NCI-H2081 treated with DMSO at 0.1 percent for 48 hours (cell line): ENCODE measurements at places on chromosomes 4 and X.

DNA sequence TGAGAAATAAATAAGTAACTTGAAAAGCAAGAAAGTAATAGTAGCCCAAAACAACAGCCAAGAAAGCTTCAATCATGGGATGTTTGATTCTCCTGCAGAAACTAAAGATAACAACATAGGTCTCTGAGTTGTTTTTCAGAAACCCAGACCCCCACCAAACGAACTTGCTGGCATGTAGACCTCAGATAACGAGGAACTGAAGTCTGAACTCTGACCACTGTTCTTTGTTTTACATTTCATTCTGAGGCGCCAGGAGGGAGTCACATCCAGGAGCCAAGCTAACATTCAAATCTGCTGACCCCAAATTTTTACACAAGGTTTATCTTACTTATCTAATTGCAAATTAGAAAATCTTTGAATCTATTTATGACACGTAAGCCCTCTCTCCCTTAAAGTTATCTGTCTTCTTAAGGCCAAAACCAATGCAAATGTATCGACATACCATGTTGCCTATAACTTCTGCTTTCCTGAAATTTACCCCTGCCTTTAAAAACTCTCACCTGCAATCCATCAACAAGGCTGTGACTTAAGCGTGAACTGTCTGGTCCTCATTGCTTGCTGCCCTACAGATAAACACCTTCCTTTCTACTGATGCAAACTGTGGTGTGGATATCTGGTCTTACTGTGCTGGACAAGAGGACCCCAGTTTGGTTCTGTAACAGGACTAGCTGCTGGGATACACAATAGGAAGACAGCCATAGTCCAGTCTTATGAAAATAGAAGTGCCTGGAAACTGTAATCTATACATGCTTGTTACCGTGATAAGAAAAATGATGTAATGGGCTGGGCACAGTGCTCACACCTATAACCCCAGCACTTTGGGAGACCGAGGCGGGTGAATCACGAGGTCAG is 37.5 kb upstream of the NEIL3 start:
- no peak for DNase-seq

DNA sequence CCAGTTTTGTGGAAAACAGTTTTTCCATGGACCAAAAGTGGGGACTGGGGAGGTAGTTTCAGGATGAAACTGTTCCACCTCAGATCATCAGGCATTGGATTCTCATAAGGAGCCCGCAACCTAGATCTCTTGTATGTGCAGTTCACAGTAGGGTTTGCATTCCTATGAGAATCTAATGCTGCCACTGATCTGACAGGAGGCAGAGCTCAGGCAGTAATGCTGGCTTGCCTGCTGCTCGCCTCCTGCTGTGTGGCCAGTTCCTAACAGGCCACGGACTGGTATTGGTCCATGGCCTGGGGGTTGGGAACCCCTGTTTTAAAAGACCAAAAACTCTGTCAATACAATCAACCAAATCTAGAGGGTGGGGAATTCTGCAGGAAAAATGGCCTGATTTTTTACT is 100.0 kb upstream of the EOLA2 start:
- no peak for DNase-seq

GRCh38 chr4:105386012-105386411 is 87.8 kb downstream of the PPA2 start:
- no peak for DNase-seq

DNA sequence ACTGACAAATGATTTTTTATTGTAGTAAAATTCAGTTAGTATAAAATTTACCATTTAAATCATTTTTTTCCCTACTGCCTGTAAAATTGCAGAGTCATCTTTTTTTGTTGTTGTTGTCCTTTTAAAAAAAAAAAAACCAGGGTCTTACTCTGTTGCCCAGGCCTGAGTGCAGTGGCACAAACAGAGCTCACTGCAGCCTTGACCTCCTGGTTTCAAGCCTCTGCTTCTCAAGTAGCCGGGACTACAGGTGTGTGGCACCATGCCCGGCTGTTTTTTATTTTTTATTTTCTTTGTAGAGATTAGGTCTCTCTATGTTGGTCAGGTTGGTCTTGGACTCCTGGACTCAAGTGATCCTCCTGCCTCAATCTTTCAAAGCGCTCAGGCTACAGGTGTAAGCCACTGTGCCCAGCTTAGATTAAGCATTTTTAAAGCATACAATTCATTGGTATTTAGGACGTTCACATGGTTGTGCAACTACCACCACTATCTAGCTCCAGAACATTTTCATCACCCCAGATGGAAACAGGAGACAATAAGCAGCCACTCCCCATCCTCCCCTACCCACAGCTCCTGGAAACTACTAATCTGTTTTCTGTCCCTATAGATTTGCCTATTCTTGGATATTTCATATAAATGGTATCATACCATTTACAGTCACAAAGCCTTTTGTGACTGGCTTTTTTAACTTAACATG is 59.7 kb upstream of the PGRMC2 start:
- no peak for DNase-seq

- no peak for DNase-seq
Observed at GRCh38 chr4:139838811-139839210, 173.2 kb downstream of the MGST2 start.

DNA sequence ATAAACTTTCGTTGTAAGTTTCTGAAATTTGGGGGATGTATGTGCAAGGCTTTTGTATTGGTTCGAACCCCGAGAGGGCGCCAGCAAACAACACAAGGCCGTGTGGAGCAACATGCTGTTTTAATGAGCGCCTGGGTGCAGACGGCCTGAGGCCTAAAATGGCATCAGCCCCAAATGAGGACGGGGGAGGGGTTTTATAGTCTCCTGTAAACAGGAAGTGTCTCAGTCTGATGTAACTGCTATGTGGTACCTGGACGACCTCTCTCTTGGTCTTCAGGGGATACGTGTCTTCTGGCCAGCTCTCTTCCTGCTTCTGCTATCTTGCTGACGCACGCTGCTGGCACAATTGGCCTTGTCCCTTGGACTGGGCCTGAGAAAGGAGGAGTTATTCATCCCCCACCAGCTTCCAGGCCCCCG is 1348.0 kb downstream of the ADGRL3 start:
- DNase-seq = no peak

- no peak for DNase-seq
Observed at GRCh38 chr4:183100298-183100599, 1.2 kb downstream of the WWC2 start.

- no peak for DNase-seq
Observed at GRCh38 chr4:29277381-29277780, 1442.8 kb upstream of the PCDH7 start.

DNA sequence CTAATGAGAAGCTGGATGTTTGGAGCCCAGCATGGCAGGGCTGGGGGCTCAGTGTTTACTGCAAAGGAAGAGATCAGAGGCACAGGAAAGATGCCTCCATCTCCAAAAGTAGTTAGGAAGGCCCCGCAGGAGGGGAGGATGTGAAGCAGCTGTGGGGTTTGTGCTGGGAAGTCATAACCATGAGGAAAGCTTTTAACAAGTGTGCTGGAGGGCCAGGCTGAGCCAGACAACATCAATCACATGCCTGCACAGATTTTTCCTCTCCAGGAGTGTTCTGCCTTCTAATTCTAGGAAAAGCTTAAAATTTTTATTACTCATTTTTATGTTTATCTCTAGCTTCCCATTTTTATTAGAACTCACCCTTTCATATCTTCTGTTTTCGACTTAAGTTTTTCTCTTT is 65.4 kb downstream of the GPR82 start:
- no peak for DNase-seq

DNA sequence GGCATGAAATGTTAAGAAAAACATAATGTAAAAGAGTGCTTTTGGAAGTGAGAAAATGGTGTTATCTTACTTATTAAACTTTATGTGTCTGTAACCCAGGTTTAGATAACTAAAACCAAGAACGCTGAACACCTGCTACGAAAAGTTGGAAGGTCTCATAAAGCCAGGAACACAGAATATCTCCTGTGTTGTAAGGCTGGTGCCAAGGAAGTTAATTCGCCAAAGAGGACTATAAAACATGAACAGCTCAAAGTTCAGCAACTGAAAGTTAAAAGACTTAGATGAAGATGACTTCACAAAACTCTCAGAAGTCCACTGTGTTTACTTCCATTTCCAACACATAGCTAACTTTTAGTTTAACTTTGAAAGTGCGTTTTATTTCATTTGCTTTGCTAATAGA is 54.3 kb downstream of the GPRIN3 start:
- no peak for DNase-seq

DNA sequence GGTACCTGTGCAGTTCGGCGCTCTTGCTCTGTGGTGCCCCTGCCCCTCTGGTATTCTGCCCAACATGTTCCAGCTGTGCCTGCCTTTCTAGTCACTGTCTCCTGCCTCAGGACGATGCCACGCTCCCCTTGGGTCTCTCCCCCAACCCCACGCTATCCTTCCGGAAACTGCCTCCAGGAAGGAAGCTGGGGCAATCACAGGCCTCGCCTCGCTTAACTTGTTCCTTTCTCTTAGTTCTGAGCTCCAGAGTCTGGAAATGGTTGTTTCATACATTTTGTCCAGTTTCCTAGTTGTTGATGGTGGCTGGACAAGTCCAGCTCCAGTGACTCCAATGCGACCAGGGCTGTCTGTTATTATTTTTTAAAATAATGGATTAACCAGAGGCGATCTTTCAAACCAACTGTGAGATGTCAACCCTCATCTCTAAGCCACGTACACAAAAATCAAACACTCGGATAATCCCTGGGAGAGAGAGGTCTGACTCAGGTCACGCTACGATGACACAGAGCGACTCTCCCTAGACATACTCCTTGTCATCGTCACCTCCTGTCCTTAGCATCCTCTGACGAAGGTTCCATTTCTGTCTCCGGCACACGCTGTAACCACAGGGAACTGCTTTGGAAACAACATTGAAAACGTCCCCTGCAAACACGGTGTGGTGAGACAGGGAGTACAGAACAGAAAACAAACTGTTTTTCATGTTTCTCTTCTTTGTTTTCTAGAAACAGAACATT is 62.5 kb downstream of the ABLIM2 start:
- DNase-seq = no peak

DNA sequence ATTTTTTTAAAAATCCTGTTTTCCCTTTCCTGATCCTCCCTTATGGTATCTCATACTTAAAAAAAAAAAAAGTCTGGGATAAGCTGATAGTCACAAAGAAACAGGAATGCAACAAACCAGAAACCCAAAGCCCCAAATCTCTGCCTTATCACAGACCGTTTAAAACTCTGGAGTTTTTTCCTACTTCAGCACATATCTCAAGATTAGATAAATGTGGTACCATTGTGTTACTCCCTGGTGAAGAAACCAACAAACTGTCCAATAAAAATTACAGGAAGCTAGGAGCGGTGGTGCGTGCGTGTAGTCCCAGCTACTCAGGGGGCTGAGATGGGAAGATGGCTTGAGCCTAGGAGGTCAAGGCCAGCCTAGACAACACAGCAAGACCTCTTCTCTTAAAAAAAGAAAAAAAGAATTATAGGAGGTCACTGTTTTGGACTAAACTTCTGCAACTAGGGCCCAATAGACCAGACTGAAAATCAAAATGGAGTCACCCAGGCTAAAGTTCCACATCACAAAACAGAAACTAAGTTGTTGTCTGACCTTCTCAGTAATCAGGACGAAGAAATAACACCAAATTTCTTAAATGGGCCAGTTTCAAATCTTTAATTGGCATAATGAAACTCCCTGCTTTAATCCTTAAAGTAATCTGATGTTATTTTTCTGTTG is 51.9 kb downstream of the RBM47 start:
- no peak for DNase-seq

DNA sequence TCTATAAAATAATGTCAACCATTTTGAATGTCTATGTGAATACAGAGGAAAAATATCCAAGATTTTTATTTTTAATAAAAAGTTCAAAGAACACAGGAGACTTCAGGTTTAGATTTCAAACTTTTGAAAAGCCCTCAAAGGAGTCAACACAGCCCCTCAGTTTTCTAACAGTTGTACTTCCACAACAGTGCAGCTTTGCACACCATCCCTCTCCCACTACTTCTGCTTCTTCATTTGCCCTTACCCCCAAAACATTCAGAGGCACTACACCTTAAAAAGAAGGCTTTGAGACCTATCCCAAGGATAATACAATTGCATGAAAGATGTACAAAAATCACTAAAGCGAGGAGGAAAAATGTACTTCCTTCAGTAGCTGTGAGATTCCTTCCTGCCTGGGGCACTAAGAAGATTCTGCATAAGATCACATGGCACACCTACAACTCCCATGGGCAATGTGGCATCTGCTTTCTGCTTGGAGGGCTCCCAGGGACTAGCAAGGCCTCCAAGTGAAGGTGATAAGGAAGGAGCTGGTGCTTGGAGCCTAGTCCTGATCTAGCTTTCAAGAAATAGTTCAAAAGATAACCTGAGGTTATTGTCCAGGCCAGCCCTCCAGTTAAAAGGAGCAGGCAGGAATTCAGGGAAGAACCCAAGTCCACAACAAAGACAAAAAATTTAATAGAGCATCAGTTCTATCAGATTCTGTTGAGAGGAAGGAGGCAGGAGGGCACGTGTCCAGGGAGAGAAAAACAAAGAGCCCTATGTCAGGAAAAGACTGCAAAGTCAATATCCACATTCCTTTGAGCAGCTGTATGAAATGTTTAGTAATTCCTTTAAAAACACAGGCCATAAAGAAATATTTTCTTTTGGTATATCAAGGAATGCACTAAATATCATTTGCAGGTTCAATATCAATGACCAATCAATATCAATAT is 19.1 kb downstream of the ARAP2 start:
- DNase-seq = no peak

GRCh38 chrX:44828008-44828605 is 15.7 kb upstream of the DUSP21 start:
- no peak for DNase-seq

- DNase-seq = no peak
Observed at GRCh38 chr4:56953680-56954520, 23.5 kb downstream of the NOA1 start.

GRCh38 chrX:153670748-153671588 is 2.6 kb downstream of the PNCK start:
- no peak for DNase-seq

GRCh38 chr4:128751354-128751753 is 58.1 kb upstream of the JADE1 start:
- no peak for DNase-seq

DNA sequence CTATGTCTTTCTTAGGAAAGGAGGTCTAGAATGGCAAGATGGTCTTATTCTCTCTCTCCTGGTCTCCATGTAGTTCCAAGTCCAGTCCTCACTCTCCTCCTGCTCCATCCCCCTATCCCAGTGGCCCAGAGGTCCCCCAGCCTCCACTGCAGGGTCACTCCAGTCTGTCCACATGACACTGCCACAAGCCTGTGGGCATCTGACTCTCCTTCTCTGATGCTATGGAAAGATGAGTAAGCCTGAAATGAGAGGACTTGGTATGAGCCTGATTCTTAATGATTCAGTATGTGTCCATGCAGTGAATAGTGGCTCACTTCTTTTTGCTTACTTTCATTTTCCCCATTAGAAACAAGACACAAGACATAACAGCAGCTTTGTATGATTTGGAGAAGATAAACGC is 516.8 kb upstream of the ADGRL3 start:
- DNase-seq = no peak

DNA sequence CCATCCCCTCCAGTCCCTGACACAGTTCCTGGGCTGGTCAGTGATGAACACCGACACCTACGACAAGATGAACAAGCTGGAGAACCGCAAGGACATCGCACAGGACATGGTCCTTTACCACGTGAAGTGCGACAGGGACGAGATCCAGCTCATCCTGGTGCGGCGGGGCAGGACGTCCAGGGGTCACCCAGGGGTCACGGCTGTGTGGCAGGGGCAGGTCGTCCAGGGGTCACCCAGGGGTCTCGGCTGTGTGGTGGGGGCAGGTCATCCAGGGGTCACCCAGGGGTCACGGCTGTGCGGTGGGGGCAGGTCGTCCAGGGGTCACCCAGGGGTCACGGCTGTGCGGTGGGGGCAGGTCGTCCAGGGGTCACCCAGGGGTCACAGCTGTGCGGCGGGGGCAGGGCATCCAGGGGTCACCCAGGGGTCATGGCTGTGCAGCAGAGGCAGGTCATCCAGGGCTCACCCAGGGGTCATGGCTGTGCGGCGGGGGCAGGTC is 16.7 kb downstream of the ATP5ME start:
- DNase-seq = no peak
